ENCODE measurements at places on chromosomes 1 and 21.

- no peak for DNase-seq
Observed at GRCh38 chr1:187413405-187414169, 584.8 kb downstream of the PLA2G4A start.

GRCh38 chr1:188590641-188591040 lies 1761.9 kb downstream of the PLA2G4A start:
- peak; percentile 22 for DNase-seq

- no peak for DNase-seq
Observed at GRCh38 chr1:214321705-214322453, 40.9 kb downstream of the SMYD2 start.

DNA sequence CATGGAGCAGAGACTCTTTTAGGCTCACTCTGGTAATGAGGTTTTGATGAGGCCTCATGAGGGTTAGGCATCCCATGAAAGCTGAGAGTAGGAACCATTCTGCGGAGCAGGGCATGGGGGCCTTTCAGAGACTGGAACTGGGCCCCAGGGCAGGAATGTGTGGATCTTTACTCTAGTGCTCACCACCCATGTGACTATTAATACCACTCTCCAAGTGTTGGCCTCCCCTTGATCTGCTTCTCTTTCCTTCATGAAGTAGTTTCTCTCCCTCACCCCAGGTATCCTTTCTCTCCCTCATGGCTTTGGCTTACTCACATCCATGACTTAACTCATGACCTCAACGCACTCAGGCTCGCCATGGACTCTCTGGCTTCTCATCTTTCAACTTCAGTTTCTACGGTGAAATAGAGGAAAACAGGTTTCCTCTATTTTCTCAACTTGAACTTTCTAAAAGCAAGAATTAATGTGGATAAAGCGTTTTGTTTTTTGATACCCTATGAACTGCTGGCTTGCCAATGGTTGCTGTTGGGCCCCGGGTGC lies 50.5 kb upstream of the GADD45A start:
- DNase-seq: no peak

DNA sequence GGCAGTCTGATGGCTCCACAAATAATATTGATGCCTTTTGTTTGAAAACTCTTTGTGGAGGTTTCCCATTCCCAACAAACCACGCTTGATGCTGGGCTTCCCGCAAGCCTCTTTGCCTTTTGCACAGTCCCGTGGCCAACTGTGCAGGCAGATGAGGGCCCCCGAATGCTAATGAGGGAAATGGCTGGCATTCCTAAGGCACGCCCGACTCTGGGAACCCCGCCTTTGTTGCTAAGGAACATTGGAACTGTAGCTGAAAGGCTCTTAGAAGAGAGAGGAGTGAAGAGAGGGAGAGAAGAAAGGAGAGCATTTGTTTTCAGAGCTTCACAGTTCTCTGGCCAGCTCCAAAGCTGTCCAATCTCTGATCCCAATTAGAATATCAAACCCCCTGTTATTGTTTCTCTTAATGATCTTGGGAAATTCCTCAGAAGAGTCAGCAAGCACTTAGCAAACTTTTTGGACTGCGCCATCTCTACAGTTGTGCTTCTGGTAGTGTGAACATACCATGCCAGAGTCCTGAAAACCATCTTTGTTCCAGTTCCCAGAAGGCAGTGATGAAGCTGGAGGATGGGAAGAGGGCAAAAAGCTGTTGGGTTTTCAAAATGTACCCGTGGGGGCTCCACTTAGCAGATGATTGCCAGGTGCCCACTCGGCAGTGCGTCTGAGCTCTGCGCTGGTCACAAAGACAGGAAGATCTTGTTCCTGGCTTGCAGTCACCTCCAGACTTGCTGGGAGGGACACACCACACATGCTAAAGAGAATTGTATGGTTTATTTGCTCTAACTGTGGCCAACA lies 60.1 kb upstream of the CYP2J2 start:
- no peak for DNase-seq

Measured in fibroblast of skin of abdomen (primary cell).